Upper lobe of right lung (tissue), 1 donor: ENCODE measurements at places on chromosomes 4 and X. TPM values are rescaled to one million over a fixed set of nuclear protein-coding genes. Genes with fewer than 3 reads are reported as not detected.
A peak's percentile ranks its signal among the peaks of the same experiment; 100 is the strongest.

The PCYT1B gene
- total RNA-seq = 0.14 TPM

The TMEM35A gene
- total RNA-seq = 1.5 TPM

The FGFBP2 gene
- 5.6 TPM for total RNA-seq

The SMIM31 gene
- total RNA-seq = not detected

The CT47B1 gene
- total RNA-seq = not detected

The SLC6A8 gene
- 8.0 TPM for total RNA-seq

The HHIP gene
- 247 TPM for total RNA-seq

The SCRG1 gene
- not detected for total RNA-seq

The RTL3 gene
- not detected for total RNA-seq

The CFAP99 gene
- total RNA-seq = not detected

The KANTR gene
- 12.6 TPM for total RNA-seq

The EXOC1L gene
- total RNA-seq = not detected

The ATOH1 gene
- not detected for total RNA-seq

The TRPC5OS gene
- not detected for total RNA-seq

GRCh38 chrX:40501164-40501855 lies 79.5 kb upstream of the ATP6AP2 start:
- H3K4me1 ChIP-seq = no peaks in the 10 kb centered on the region
- no peak for DNase-seq
- H3K36me3 ChIP-seq = no peaks in the 10 kb centered on the region
- H3K27ac ChIP-seq = no peak overlapping the region
- H3K4me3 ChIP-seq = no peak overlapping the region

- no peaks in the 10 kb centered on the region for H3K4me1 ChIP-seq
- no peak overlapping the region for H3K4me3 ChIP-seq
- no peak overlapping the region for H3K27ac ChIP-seq
Observed at GRCh38 chr4:40140196-40140595, 56.6 kb upstream of the RHOH start.

- no peaks in the 10 kb centered on the region for H3K36me3 ChIP-seq
- H3K27ac ChIP-seq = no peak overlapping the region
- DNase-seq = no peak
- no peak overlapping the region for H3K4me3 ChIP-seq
Observed at GRCh38 chrX:152912106-152912505, 14.2 kb downstream of the ZNF185 start.

GRCh38 chrX:126655061-126655460 lies 102.4 kb upstream of the DCAF12L1 start:
- no peak for DNase-seq
- H3K36me3 ChIP-seq = no peaks in the 10 kb centered on the region
- H3K27me3 ChIP-seq = no peaks in the 10 kb centered on the region
- no peaks in the 10 kb centered on the region for H3K4me1 ChIP-seq
- H3K4me3 ChIP-seq = no peak overlapping the region
- H3K27ac ChIP-seq = no peak overlapping the region

GRCh38 chrX:20514358-20514757 lies 247.6 kb upstream of the RPS6KA3 start:
- H3K27ac ChIP-seq = no peak overlapping the region
- DNase-seq = no peak
- H3K4me1 ChIP-seq = no peaks in the 10 kb centered on the region
- H3K4me3 ChIP-seq = no peak overlapping the region
- no peaks in the 10 kb centered on the region for H3K36me3 ChIP-seq
- no peaks in the 10 kb centered on the region for H3K27me3 ChIP-seq

DNA sequence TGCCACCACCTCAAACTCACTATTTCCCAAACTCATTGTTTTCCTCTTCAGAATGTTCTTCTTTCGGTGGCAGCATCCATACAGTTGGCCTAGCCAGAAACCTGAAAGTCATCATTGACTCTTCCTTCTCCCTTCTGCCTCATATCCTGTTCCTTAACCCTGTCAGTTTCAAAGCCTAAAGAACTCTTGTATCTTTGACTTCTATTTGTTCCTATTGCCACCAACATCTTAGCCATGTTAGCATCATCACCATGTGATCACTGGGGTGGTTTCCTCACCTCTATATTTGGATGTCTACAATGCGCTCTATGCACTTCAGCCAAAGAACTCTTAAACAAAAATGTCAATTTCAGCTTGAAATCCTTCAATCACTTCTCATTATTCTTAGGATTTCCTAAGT lies 29.0 kb downstream of the DDX60L start:
- no peak for DNase-seq
- no peaks in the 10 kb centered on the region for H3K27me3 ChIP-seq
- H3K36me3 ChIP-seq = peaks cover 35% of the 10 kb centered on the region
- H3K4me3 ChIP-seq = no peak overlapping the region

DNA sequence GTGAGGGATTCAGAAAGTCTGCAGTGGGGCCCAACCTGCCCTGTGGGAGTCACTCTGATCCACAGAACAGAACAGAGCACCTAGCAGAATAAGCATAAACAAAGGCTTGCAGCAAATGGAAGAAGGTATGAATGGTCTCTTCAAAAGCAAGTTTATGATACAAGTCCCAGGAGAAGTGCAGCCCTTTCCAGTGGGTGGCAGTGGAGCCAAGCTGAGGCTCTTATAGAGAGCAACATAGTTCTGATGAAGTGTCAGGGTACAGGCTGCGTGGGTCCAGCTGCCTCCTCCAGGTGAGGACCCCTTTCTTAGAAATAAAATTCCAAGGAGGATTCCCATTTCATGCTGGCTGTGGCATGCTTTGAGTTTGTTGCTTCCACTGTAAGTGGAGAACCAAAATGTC lies 88.8 kb upstream of the PAK3 start:
- no peaks in the 10 kb centered on the region for H3K4me1 ChIP-seq
- no peaks in the 10 kb centered on the region for H3K36me3 ChIP-seq

GRCh38 chrX:21972721-21973120 lies 32.2 kb downstream of the SMS start:
- H3K4me3 ChIP-seq = no peak overlapping the region
- H3K4me1 ChIP-seq = no peaks in the 10 kb centered on the region
- DNase-seq = no peak
- H3K36me3 ChIP-seq = no peaks in the 10 kb centered on the region
- H3K27ac ChIP-seq = no peak overlapping the region

DNA sequence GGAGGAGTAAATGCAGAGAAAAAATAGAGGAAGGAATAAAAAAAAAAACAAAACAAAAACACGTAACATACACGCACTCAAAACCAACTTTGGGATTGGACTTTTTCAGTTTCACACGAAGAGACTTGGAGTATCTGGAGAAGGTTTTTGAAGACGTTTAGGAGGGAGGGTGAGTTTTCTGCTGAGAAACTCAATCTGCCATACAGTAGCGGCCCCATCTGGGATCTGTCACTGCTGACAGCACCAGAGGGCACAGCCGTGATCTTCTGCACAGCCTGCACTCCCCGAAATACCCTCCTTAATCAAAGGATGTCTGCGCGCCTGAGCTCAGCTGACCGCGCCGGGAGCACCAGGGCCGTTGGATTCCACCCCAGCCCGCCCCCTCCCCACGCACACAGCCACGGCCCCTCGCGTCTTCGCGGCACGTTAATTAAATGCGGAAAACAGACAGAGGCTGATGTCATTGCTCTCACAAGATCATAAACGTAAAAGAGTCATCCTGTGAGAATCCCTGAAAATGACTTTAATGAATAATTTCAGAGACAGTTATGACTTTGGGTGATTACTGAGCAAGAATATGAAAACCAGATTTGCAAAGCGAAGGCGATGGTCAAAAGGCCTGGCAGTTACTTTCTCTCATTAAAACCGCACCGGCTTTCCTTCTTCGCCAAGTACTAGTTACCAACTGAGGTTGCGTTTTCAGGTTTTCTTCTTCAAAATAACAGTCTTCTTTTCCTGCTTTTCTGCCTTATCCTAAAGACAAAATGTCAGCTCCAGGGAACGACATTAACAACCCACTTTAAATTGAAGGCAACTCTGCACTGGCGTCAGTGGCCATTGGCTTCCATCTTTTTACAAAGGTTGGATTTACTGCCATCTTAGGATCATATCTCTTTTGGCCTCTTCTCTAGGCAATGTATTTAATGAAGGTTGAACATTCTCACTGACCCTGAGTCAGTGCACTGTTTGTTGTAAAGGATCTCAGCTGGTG lies 10.6 kb downstream of the HAND2 start:
- no peak overlapping the region for H3K27ac ChIP-seq
- H3K4me1 ChIP-seq = peaks cover 13% of the 10 kb centered on the region
- DNase-seq = no peak
- no peak overlapping the region for H3K4me3 ChIP-seq
- no peaks in the 10 kb centered on the region for H3K36me3 ChIP-seq

GRCh38 chr4:84697159-84697558 lies 114.2 kb downstream of the CDS1 start:
- H3K4me1 ChIP-seq = no peaks in the 10 kb centered on the region
- no peak for DNase-seq
- H3K27ac ChIP-seq = no peak overlapping the region
- peaks cover 96% of the 10 kb centered on the region for H3K36me3 ChIP-seq

- H3K36me3 ChIP-seq = no peaks in the 10 kb centered on the region
- DNase-seq = no peak
- H3K4me1 ChIP-seq = no peaks in the 10 kb centered on the region
- H3K27me3 ChIP-seq = no peaks in the 10 kb centered on the region
Observed at GRCh38 chrX:136271300-136271699, 20.1 kb upstream of the MAP7D3 start.

DNA sequence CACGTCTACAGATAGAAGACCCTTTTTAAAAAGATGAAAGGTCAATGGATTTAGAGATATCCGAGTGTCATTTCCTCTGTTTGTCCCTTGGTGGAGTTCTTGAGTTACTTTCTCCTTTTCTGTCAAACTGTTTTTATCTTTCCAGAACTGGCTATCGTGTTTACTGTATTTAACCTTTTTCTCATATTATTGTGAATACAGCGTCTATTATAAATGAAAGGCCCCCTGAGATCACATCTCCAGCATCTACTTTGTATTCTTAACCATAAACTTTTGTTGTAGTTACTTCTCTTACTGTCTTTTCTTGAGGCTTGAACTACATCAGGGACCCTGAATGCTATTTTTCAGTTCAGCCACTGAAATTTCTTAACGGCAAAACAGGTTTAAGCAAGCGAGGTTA lies 4.0 kb upstream of the PCDH7 start:
- H3K36me3 ChIP-seq = no peaks in the 10 kb centered on the region
- peaks cover 21% of the 10 kb centered on the region for H3K4me1 ChIP-seq
- peaks cover 33% of the 10 kb centered on the region for H3K27me3 ChIP-seq
- H3K27ac ChIP-seq = no peak overlapping the region
- peak overlapping the region; percentile 40 for H3K4me3 ChIP-seq
- DNase-seq = no peak

GRCh38 chr4:157076578-157076947 lies 613 bp downstream of the GLRB start:
- peak overlapping the region; percentile 53 for H3K4me3 ChIP-seq
- no peaks in the 10 kb centered on the region for H3K36me3 ChIP-seq
- no peaks in the 10 kb centered on the region for H3K4me1 ChIP-seq
- H3K27ac ChIP-seq = no peak overlapping the region

GRCh38 chrX:83829874-83830273 lies 31.1 kb upstream of the CYLC1 start:
- H3K27ac ChIP-seq = no peak overlapping the region
- H3K27me3 ChIP-seq = no peaks in the 10 kb centered on the region
- H3K4me3 ChIP-seq = no peak overlapping the region
- no peaks in the 10 kb centered on the region for H3K4me1 ChIP-seq
- no peak for DNase-seq

DNA sequence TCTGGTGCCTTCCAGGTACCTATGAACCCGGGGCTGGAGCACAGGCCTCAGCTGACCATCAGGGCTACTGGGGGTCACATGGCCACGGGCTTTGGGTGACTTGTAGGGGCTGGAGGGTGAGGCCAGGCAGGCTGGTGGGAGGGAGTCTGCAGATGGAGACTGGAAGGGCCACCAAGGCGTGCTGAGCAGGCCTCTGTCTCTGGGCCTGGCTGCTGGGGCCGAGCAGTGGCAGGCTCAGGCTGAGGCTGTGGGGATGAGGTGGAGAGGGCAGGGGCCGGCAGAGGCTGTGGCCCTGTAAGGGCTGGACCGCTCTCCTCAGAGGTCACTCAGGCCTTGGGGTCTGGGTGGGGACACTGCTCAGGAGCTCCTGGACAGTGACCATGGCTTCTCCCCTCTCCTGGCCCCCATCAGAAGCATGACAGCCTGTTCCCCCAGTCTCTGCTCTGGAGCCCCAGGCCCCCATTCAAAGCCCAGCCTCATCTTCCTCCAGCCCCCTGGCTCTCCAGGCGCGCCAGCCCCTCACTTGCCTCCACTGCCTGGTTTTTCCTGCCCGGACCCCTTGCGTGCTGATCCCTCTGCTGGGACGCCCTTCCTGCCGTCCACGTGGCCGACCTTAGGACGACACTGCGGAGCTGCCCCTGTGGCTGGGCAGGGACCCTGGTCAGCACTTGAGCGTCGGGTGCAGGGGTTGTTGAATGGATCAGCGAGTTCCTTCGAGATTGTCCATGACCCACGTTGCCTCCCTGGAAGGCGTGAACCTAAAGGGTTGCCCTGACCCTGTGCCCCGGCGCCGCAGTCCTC lies 11.1 kb upstream of the NAT8L start:
- no peak overlapping the region for H3K4me3 ChIP-seq
- peaks cover 37% of the 10 kb centered on the region for H3K27me3 ChIP-seq
- DNase-seq = peak; percentile 50
- H3K27ac ChIP-seq = no peak overlapping the region
- no peaks in the 10 kb centered on the region for H3K36me3 ChIP-seq

DNA sequence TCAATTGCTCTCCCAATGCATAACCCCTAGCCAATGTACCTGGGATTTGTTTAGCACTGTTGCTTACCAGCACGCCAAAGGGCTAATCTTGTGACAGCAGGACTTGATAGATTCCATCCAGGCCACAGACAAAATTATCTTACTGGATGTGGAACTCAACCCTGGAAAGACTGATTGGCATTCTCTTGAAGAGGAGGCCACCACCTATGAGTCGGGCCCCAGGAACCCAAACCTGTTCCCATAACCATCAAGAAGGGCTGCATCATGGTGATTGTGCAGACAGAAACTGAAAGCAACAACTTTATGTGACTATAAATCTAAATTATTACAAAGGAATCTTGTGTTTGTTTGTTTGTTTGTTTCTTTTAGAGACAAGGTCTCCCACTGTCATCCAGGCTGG lies 19.9 kb upstream of the TMEM255A start:
- no peaks in the 10 kb centered on the region for H3K36me3 ChIP-seq
- H3K27me3 ChIP-seq = no peaks in the 10 kb centered on the region
- no peak for DNase-seq
- no peak overlapping the region for H3K4me3 ChIP-seq
- no peaks in the 10 kb centered on the region for H3K4me1 ChIP-seq
- no peak overlapping the region for H3K27ac ChIP-seq

GRCh38 chrX:76919761-76920160 lies 492.3 kb downstream of the MAGEE1 start:
- no peak overlapping the region for H3K4me3 ChIP-seq
- no peak for DNase-seq
- H3K27me3 ChIP-seq = no peaks in the 10 kb centered on the region
- no peaks in the 10 kb centered on the region for H3K36me3 ChIP-seq

DNA sequence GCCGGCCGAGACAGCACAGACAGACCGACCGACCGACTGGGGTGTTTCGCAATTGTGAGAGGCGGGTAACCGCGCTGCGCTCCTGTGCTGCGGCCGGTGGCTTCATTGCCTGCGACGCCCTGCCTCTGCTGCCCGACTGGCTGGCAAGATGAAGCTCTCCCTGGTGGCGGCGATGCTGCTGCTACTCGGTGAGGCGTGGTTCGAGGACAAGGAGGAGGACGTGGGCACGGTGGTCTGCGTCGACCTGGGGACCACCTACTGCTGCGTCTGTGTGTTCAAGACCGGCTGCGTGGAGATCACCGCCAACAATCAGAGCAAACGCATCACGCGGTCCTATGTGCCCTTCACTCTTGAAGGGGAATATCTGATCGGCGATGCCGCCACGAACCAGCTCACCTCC lies 565.7 kb upstream of the SMIM31 start:
- H3K36me3 ChIP-seq = no peaks in the 10 kb centered on the region
- H3K4me3 ChIP-seq = no peak overlapping the region
- no peaks in the 10 kb centered on the region for H3K4me1 ChIP-seq
- no peaks in the 10 kb centered on the region for H3K27me3 ChIP-seq
- H3K27ac ChIP-seq = no peak overlapping the region
